ENCODE measurements at places on chromosomes 12 and 14.
A peak's percentile ranks its signal among the peaks of the same experiment; 100 is the strongest.

DNA sequence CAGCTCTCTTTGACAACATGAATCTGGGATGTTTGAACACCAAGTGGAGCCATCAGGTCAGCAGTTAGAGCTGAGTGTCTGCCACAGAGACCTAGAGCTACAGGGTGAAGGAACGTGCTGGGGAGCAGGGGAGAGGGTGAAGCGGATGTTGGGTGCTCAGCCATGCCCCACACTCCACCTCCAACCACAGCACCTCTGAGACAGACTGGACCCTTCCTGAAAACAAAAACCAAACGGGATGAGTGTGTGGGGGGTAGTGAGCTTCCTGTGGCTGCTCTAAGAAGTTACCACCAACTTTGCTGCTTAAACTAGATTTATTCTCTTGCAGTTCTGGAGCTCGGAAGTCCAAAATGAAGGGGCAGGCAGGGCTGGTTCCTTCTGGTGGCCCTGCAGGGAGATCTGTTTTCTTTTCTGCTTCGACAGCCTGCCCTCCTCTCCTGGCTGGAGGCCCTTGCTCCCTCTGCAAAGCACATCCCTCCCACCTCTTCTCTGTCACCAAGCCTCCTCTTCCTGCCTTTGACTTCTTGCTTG lies 5.6 kb upstream of the GOLGA3 start:
- DNase-seq = no peak

GRCh38 chr12:59689776-59690175 lies 93.9 kb downstream of the SLC16A7 start:
- DNase-seq = no peak

DNA sequence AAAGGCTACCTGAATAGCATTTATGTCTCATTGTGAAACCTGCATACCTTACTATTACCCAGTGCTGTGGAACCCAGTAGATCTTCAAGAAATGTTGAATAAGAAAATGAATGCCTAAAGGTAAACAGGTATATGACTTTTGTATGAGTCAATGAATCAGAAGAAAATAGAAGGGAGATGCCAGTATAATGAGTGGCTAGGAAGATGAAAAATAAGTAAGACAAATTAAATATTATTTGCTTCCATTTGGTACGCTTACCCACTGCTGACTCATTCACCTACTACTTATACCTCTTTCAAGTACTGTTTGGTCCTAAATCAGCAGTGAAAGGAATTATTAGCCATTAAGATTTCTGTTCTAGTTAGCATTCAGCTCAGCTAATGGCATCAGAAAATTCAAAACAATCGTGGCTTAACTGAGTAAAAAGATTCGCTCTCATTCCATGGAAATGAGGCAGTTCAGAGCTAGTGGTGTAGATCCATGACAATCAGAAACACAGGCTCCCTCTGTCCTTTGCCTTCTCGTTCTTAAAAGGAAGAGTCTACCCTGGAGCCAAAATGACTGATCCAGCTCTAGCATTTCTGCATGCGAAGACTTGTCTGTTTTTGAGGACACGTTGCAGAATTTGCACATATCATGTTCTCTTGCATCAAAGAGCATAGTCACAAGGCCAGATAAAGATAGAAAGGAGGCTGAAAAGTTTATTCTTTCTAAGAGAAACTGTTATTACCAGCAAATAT lies 705.8 kb upstream of the USP15 start:
- DNase-seq = no peak

- no peak for DNase-seq
Observed at GRCh38 chr14:58663494-58664111, 25.8 kb downstream of the DACT1 start.

DNA sequence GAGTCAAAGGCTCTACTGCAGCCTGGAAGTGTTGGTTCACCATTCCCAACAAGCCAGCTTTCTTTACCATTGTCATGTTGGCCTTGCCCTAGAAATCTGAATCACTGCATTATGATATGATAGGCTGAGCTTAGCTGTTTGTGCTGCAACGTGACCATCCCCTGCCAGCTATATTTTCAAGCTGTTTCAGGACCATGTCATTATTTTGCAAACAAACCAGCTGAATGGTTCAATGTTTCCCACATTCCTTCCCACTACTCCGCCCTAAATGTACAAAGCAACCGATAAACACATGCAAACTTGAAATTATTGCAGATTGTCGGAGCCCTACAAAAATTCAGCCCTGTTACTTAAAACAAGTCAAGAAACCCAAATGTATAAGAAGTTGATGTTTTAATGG lies 136.1 kb downstream of the KICS2 start:
- no peak for DNase-seq

DNA sequence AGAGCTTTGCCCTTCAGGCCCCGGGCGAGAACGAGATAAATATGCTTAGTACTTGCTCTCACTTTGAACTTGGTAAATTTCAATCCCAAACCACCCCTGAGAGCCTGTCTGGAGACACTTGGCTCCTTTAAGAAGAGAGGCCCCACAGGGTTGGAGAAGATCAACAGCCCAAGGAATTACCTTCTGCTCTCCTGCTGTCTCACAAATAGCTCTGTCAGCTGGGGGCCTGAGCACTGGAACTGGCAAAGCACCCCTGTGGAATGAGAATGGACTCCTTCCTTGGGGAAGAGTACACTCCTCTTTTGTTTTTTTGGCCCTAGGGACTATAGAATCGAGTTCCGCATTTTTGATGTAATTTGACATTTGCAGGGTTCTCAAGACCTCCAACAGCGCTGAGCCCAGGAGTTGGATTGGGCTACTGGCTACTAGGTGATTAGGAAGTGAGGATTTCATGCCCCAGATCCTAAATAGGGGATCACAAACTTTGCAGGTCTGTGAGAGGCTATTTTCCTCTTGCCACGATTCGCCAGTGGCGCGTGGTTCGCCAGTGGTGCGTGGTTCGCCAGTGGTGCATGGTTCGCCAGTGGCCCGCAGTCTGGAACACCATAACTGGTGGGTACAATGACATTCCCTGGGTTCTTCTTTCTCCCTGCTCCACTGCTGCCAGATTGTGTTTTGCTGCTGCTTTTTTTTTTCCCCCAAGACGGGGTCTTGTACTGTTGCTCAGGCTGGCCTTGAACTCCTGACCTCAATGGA lies 17.8 kb upstream of the MEG3 start:
- no peak for DNase-seq

- DNase-seq = no peak
Observed at GRCh38 chr14:67459336-67459735, 29.2 kb downstream of the TMEM229B start.

DNA sequence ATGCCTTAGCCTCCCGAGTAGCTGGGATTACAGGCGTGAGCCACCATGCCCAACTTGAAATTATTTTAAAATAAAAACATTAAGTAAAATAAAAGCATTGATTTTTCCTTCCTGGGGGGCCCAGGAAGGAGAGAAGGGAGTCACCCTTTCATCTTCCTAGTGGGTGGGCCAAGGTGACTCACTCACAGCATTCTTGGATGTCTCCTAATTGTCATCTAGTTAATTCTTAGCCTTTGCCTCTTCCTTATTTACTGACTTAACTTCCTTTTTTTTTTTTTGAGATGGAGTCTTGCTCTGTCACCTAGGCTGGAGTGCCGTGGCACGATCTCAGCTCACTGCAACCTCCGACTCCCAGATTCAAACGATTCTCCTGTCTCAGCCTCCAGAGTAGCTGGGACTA lies 29.2 kb downstream of the TMEM120B start:
- no peak for DNase-seq

- DNase-seq = no peak
Observed at GRCh38 chr12:64528616-64529015, 76.7 kb downstream of the TBK1 start.

GRCh38 chr12:24551163-24551786 lies 397.6 kb downstream of the BCAT1 start:
- DNase-seq = no peak

DNA sequence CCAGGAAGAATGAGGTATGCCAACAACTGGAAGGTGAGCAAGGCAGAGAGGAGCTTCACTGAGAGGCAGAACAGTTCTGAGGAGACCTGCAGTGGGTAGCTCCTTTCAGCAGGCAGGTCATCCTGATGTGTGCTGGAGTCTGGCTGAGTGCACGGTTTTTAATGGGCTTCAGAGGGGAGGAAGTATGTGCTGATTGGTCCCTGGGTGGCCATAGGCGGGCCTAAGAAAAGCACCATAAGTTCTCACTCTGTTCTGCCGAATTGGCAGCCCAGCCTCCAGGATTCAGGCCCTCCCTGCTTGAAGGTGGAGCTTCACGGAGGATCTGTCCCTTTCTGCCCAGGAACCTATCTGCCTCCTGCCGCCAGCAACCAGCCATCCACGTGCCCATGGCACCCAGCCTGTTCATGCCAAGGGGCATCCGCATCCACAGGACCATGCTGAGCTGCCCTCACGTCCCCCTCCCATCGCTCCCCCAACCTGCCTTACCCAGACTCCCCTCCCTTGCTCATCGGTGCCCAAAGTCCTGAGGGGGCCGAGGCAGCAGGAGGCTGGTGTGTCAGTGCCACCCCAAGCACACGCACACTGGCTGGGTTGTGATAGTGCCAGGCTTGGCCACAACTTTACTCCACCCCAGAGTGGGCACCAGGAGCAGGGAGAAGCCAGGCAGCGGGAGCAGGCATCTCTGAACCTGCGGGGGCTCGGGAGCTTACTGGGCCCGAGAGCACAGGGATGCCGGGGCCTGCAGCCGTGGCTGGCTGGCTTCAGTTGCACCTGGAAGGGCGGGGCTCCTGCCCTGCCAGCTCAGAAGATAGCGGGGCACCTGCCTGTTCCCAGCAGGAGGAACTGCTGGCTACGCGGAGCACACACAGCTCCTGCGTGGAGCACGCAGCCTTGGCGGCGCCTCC lies 608.4 kb upstream of the FOXG1 start:
- DNase-seq = no peak

DNA sequence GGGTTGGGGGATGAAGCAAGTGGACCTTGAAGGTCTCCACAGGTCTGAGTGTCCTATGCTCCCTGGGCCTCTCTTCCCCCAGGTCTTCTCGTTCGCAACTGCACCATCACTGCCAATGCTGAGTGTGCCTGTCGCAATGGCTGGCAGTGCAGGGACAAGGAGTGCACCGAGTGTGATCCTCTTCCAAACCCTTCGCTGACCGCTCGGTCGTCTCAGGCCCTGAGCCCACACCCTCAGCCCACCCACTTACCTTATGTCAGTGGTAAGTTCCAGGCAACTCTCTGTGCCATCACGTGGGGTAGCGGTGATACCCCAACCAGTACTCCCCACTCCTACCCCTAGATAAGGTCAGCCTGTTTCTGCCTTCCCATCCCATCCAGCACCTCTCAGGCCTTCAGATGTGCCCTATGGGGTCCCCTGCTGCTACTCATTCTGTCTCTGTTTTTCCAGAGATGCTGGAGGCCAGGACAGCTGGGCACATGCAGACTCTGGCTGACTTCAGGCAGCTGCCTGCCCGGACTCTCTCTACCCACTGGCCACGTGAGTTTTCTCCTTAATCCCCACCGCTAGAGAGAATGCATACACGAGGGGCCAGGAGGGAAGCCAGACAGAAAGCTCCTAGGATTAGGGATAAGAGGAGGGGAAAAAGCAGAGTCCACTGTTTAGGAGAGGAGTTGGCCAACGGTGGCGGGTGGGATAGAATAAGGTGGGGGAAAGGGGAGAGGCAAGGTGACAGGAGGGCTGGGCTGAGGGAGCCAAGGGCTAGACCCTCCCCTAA lies 1.6 kb upstream of the TAPBPL start:
- no peak for DNase-seq

- DNase-seq = no peak
Observed at GRCh38 chr14:73814153-73814552, 37.5 kb upstream of the PTGR2 start.

DNA sequence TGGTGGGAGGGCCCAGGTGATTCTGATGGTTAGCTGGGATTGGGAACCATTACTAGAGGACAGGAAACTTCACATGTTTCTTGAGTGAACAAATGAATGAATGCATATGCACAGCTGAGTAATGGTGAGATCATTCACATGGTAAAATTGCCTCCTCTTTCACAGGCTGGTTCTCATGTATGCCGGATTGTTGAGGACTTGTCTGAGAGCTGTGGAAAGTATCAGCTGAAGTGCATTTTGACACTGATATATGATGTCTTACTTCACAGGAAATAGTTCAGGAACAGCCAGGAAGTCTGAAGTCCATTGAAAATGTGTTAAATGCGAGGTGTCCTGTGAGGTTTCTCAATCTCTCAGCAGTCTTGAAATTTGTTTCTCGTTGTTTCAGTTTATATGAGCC lies 77.6 kb upstream of the DACT1 start:
- DNase-seq = no peak

DNA sequence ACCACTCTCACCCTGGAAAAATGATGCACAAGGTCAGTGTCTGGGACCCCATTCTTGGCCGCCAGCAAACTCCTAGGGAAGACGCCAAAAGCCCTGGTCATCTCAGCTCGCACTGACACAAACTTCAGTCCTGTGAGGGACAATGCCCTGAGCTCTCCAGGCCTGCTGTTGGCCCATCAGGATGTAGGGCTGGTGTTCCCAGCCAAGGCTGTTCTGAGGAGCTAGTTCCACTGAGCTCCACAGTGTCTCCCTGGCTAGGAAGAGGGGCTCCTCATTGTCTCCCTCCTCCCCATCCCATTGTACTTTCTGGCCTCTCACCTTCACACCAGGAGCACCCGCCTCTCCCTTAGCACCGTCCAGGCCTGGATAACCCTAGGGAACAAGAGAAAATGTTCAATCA lies 10.8 kb downstream of the COL2A1 start:
- no peak for DNase-seq

DNA sequence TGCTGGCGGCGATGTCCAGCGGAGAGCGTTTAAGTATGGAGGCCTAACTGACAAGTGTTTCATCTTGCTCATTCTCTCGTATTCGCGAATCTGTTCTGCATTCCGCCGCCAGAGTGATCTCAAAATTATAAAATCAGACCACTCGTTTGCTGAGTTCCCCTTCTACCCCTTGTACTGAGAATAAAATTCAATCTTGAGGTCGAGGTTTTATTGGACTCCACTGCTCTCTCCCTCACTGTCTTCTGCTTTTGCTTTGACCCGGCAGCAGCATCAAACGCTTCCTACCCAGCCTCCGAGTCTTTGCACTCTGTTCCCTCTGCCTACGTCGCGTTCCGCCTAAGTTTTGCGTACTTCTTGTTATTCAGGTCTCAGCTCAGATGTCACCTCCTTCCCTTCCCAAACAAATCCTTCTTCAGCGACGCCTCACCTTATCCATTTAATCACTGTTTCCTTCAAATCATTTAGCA lies 462 bp downstream of the KNTC1 start:
- peak; percentile 15 for DNase-seq

GRCh38 chr14:87321548-87321947 lies 671.4 kb downstream of the GALC start:
- DNase-seq = no peak

- DNase-seq = no peak
Observed at GRCh38 chr12:107302649-107303341, 209.4 kb upstream of the CRY1 start.

GRCh38 chr12:131003716-131004045 lies 50.0 kb downstream of the ADGRD1 start:
- DNase-seq = no peak

- DNase-seq = no peak
Observed at GRCh38 chr12:23098517-23098916, 473.5 kb downstream of the ETNK1 start.

DNA sequence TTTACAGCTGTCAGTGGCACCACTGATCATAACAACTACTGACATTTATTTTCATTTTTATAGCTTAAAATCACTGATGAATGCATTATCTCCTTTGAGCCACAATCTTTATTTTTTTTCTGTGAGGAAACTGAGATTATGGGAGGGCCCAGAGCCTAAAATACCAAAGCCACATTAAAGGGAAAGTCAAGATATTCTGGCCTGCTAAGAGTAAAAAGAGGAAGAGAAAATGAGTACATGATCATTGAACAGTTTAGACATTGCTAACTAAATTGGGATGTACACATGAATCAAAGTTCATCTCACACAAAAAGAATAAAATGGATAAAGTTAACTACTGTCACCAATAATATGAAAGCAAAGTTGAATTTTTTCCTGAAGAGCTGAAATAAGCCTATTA lies 170.5 kb upstream of the GARIN2 start:
- DNase-seq = no peak

- no peak for DNase-seq
Observed at GRCh38 chr12:64039281-64039871, 182.7 kb downstream of the KICS2 start.

Measured in stimulated activated CD4-positive, alpha-beta T cell treated with anti-CD3 and anti-CD28 coated beads, Interleukin-4, amount 100 ng/mL, for 4 hours (primary cell).